ENCODE measurements at places on chromosomes 2 and 18.

GRCh38 chr2:105744091-105744908 is 412 bp upstream of the NCK2 start:
- DNase-seq: peak; percentile 43

GRCh38 chr18:34779112-34779511 is 69.0 kb downstream of the DTNA start:
- DNase-seq: no peak

DNA sequence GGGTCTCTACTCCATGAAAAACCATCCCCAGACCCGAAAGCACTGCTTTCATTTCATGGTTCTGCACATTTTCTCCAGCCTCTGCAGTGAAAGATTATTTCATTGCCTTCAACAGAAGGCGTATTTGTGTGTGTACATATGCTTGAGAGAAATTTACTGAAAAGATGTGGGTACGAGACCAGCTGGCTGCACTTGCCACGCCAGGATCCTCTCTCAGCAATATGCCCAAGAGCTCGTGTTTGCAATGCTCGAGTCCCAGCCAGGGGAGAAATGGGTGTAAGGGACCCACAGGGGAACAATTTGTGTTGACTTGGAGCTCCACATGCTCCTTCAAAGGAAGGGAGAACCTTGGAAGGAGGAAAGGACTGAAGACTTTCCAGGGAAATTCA is 37.3 kb downstream of the TMEM177 start:
- no peak for DNase-seq

GRCh38 chr2:127121776-127122176 is 14.8 kb upstream of the BIN1 start:
- no peak for DNase-seq

DNA sequence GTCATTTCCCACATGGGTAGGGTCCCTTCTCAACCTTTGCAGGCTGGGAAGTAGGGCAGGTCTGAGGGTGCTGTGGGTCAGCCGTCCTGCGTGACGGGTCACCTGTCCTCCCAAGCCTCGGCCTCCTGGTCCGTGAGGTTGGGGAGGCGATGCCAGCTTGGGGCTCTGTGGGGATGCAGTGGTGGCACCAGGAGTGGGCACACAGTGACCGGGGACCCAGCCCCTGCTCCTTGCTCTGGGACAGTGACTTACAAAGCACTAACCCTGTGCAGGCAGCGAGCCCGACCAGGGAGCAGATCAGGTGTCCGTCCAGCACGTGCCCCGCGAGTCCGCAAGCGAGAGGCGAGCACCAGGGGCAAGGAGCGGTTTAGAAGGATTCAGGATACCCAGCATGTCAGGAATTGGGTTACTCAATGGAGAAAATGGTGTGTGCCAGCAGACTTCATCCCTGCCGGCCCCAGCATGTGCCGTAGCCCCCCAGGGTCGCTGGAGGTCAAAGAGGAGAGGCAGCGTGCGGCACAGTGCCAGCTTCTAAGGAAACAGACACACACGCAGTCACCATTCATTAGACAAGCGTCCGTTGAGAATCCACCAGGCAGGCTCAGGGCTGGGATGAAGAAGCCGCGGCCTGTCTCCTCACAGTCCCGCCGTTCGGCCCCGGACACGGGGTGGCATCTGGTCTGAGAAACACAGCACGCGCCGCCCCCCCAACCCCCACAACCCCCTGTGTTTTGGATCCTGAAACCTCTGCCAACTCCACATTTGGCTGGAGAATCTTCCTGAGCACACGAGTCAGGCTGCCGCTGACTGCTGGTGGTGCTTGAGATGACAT is 11.7 kb downstream of the COLEC11 start:
- DNase-seq: no peak

- no peak for DNase-seq
Observed at GRCh38 chr18:79624356-79625170, 55.0 kb upstream of the CTDP1 start.

DNA sequence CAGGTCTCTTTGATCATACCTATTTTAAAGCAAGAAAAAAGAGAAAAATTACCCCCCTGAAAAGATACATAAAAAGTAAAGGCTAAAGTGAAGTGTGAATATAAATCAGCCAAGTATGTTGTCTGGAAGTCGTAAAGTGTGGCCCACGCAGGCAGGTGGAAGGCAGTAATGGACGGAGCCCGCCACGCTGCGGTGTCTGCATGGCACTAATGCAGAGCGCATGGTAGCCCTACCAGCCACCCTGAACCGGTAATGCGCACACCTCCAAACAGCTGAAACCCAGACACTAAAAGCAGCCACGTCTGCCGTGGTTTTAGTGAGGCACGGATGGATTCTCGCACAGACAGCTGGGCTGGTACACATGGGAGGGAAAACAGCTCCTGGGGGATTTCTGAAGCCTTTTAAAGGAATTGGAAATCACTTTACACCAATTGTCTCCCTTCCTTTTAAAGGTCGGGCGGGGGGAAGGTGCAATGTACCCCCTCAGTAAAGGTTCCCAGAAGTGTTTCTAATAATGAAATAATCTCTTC is 615.2 kb downstream of the CNTNAP5 start:
- DNase-seq: no peak

DNA sequence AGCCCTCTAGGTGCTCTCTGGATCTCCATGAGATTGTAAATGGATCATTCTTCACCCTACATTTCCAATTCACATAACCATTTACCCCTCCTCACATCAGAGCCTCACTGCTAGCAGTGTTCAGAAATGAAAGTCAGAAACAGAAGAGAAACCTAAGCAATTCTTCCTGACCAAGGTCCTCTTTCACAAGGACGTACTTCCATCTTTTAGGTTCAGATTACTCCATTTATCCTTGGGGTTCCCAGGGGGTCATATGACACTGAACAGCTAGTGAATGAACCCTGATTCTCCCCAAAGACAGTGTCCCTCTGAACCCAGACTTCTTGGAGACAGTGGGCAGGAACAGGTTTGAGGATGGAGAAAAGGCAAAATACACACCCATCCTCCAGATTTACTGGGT is 12.9 kb upstream of the MARCO start:
- DNase-seq: no peak

DNA sequence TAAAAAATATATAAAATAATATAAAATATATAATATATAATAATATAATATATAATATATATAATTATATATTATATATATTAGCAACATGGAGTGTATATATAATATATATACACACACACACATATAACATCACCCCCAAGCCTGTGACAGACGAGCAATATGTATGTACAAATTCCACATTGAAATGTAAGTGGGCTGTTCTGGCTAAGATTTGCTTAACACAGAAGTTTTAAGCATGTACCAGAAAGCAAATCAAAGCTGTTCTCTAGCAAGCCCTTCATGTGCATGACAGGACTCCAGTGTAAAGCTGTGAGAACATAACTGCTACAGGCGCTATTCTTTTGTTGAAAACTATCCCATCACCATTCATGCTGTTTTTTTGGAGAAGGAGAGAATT is 261.7 kb upstream of the TNP1 start:
- peak; percentile 7 for DNase-seq

- DNase-seq: no peak
Observed at GRCh38 chr2:70515938-70516337, 37.7 kb downstream of the TGFA start.

GRCh38 chr2:135093670-135094330 is 41.7 kb downstream of the RAB3GAP1 start:
- DNase-seq: no peak

DNA sequence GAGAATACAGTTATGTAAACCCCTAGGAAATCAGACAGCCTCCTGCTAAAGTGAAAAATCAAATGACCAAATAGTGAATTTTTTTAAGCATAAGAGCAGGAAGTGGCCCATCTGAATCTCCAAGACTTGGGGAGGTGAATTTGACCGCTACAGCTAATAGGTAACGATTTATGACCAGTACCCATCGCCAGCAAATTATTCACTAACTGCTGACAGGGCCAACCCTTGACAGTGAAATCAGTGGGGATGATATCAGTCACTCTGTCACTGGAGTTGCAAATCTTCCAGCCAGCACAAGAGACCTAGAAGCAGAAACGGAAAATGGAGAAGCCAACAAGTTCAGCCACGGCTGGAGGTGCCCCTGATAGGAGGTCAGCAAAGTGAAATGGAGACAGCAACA is 164.3 kb upstream of the PIK3C3 start:
- DNase-seq: no peak

- no peak for DNase-seq
Observed at GRCh38 chr2:100036793-100037192, 105.6 kb downstream of the AFF3 start.

DNA sequence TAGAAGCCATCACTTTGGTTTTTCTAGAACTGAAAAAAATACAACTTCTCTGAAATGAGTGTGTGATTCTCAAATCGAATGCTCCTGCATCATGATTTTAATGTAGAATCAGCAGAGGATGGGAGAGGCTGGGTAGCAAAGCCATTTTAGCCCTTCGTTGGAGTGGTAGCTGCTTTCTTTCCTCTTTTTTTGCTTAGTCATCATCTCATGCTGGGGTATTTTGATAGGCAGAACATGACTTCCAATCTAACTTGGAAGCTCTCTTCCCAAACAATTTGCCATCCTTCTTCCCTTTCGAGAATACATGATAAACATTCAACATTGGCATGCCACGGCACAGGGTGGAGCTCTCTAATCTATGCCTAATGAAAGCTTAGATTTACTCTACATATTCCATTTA is 311.2 kb upstream of the LRATD1 start:
- no peak for DNase-seq

DNA sequence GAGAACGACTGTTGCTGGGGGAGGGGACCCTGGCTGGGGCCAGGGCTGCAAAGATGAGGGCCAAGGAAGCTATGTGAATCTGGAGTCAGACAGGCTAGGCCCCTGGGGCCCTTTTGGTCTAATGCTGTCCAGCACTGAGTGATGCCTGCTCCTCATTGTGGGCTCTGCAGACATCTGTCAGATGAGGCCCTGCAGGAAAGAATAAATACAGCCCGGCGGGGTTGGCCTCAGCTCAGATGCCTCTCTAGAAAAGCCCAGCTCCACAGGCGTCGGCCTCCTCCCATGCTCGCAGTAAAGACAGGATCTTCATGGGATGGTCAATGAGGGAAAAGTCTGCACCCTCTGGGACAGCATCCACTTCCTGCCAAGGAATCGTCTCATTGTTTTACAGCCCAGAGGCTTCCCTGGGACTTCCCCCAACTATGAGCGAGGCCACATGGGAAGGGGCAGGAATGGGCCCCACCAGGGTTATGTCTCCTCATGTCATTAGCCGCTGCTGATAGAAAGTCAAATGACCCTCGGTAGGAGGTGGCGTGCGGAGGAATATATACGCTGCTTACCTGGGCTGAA is 125.8 kb upstream of the GLI2 start:
- DNase-seq: no peak

- no peak for DNase-seq
Observed at GRCh38 chr2:237904831-237905599, 45.6 kb downstream of the RAMP1 start.

GRCh38 chr2:169707626-169708025 is 13.4 kb downstream of the PHOSPHO2 start:
- no peak for DNase-seq

DNA sequence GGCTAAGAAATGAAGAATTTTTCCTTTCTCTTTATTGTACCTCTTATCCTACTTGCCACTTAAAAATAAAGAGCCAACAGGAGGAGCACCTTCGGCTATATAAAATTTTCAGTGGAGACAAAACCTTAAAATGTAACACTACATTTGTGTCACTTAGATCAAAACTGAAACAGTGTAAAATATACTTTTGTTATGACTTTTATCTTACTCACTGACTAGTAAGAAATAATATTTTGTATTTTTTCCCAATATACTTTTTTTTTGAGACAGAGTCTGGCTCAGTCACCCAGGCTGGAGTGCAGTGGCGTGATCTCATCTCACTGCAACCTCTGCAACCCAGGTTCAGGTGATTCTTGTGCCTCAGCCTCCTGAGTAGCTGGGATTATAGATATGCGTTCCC is 28.3 kb downstream of the KCNJ13 start:
- no peak for DNase-seq

- DNase-seq: no peak
Observed at GRCh38 chr2:155379494-155379893, 681.0 kb downstream of the KCNJ3 start.

DNA sequence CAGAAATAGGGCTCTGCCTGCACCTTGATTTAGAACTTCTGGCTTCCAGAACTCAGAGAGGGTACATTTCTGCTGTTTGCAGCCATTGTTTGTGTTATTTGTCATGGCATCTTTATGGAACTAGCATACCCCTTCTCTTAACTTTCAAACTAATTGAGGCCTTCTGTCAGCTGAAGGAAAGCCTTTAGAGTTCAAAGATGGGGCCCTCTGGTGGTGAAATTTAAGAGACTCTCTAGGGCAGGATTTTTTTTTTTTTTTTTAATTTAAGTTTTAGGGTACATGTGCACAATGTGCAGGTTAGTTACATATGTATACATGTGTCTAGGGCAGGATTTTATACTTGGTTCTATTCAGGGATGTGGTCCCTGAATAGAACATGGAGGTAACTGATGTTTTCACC is 260.6 kb upstream of the LINC00305 start:
- no peak for DNase-seq

- DNase-seq: no peak
Observed at GRCh38 chr2:98078701-98079100, 8.3 kb upstream of the VWA3B start.

GRCh38 chr2:9654452-9655100 is 23.8 kb upstream of the YWHAQ start:
- DNase-seq: no peak

DNA sequence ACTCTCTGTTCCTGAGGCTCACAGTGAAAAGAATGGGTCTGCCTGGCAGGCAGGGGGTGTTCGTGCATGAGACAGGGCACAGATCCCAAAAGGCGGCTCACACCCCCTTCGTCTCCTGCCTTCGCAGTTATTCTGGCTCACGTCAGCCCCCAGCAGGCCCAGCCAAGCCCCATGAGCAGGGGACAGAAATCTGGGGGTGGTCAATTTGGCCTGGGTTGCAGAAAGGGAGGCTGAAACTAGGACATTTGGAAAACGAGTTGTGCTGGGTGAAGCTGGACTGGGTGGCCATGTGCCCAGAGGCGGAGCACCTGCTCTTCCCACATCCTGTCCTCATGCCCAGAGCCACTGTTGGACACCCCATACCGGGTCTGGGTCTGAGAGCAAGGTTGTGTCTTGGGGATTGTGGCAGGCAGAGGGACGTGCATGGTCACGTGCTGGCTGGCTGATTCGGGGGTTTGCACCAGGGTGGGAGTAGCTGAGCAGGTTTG is 99.0 kb upstream of the MCFD2 start:
- DNase-seq: no peak

DNA sequence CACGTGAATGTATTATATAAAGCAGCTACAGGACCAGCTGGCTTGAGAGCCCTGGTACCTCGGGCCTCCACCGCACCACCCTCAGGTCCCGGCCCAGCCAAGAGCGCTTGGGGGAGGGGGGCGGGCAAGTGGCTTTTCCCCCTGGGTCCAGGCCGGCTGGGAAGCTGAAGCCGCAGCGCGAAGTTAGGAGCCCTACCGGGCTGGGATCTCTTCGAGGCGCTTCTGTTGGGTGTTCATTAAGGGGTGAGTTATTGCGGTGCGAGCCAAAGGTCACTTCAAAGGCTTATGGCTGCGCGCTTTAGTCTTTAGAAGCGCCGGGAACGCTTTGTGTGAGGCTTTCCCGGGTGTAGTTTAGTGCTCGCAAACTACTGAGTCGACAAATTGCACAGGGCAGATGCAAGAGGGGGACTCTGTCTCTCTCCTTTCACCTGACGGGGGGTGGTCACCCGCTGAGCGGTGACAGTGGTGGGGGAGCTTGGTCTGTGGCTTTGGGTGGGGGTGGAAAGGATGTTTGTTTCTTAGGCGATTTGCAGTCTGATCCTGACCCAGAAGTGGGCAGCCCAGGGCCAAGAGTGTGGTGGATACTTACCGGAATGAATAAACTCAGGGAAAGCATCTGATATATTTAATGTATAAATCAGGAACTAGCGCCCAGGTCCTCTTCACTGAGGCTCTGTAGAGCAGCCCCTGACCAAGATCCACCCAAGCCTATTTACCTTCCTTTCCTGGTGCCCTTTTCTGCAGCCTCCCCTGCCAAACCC is 6.0 kb downstream of the HOXD3 start:
- no peak for DNase-seq

All from T-helper 2 cell (primary cell).